ENCODE measurements at places on chromosomes 2 and 18.

GRCh38 chr2:240952496-240953246 lies 45.7 kb upstream of the SNED1 start:
- DNase-seq = no peak

DNA sequence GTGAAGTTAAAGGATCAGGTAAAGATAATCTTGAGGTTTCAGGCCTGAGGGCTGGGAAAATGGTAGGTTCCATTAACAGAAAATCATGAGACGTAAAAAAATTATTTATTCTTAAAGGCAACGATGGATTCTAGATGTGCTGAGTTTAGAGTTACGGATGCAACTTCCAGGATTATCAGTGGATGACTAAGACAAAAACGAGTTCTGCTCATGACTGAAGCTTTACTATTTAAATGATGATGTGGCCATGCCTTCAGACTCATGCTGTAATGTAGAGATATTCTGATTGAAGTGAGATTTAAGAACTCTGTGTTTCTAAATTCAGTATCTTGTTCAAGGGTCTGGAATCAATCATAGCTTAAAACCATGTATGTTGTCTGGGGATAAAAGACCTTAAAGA lies 5.0 kb downstream of the TMEM237 start:
- no peak for DNase-seq

DNA sequence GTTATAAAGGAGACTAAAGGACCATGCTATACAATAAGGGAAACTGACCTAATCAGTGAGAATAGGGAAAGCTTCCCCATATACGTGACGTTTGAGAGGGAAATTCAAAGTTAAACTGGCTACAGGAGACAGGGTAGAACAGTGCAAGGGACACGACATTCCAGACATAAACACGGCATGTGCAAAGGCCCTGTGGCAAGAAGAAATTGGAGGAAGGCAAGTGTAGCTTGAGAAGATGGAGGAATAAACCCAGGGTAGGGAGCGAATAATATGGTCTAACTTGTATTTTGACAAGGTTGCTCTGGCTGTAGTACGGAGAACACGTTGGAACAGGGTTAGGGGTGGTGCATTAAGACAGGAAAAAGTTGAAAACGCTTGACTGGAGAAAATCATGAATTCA lies 49.8 kb upstream of the RIOK3 start:
- no peak for DNase-seq

- peak; percentile 76 for DNase-seq
Observed at GRCh38 chr2:70124983-70125480, 37.8 kb downstream of the PCBP1 start.

GRCh38 chr18:63169853-63170252 lies 149.7 kb downstream of the BCL2 start:
- DNase-seq = no peak

GRCh38 chr18:75408554-75409506 lies 18.7 kb downstream of the SMIM21 start:
- no peak for DNase-seq

- DNase-seq = no peak
Observed at GRCh38 chr2:190235551-190236075, 84.0 kb downstream of the HIBCH start.

DNA sequence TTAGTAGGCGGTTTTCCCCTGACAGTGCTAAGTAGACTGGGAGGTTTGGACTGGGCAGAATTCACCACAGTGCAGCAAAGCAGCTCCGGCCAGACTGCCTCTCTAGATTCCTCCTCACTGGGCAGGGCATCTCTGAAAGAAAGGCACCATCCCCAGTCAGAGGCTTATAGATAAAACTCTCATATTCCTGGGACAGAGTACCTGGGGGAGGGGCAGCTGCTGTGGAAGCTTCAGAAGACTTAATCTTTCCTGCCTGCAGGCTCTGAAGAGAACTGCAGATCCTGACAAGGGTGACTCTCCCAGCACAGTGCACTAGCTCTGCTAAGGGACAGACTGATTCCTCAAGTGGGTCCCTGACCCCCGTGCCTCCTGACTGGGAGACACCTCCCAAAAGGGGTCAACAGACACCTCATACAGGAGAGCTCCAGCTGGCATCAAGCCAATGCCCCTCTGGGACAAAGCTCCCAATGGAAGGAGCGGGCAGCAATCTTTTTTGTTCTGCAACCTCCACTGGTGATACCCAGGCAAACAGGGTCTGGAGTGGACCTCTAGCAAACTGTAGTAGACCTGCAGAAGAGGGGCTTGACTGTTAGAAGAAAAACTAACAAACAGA lies 266.8 kb upstream of the CRIM1 start:
- no peak for DNase-seq

DNA sequence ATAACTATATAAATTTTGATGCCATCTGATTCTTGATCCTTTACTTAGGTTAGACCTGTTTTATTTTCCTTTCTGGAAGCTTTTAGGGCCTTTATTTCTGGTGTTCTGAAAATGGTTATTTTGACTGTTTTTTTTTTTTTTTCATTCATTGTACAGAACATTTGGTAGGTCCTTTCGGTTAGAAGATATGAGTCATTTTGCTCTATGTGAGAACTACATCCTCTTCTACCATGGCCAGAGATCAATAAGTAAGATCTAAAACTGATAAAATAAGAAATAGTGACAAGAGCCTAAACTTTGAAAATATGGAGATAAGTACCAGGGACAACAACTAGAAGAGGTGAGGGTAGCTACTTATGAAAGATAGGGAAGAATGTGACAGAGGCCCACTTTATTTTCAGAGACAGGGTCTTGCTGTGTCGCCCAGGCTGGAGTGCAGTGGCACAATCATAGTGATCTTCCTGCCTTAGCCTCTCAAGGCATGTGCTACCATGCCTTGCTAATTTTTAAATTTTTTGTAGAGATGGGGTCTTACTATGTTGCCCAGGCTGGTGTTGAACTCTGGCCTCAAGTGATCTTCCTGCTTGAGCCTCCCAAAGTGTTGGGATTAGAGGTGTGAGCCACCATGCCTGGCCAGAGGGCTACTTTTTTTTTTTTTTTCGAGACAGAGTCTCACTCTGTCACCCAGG lies 66.5 kb downstream of the EIF2AK3 start:
- no peak for DNase-seq

DNA sequence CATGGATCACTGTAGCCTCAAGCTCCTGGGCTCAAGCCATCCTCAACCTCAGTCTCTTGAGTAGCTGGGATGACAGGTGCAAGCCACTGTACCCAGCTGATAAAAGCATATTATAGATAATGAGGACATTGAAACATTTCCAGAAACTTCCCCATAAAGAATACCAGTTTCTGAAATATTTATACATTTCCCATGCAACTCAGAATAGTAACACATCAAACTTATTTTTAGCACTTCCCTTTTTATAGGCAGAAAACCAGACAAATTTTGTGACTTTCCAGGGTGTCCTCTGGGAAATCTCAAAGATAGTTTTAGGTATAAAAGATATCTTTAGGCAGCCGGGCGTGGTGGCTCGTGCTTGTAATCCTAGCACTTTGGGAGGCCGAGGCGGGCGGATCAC lies 25.1 kb upstream of the DPYSL5 start:
- no peak for DNase-seq

- no peak for DNase-seq
Observed at GRCh38 chr2:23721454-23721826, 205.5 kb downstream of the ATAD2B start.

DNA sequence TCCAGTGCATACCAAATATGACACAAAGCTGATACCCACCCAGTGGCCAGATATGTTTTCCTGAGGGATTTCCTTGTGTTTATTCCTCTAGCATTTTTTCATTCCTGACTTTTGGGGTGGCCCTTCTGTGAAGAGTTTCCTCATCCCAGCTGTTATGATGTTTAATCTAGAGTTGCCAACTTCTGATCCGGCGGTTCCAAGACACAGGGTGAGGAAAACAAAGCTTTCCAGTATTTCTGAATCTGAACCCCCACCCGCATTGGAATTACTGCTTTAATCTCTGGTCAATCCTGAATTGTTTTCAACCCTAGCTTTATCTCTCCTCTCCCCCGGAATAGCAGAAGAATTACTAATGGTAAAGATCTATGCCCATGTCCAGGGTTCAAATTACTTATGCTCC lies 39.2 kb upstream of the PNPT1 start:
- DNase-seq = no peak

- DNase-seq = no peak
Observed at GRCh38 chr2:24903161-24904103, 16.6 kb downstream of the ADCY3 start.

- DNase-seq = no peak
Observed at GRCh38 chr2:201854221-201854801, 48.0 kb downstream of the CDK15 start.

- DNase-seq = no peak
Observed at GRCh38 chr2:2993172-2993692, 384.4 kb downstream of the EIPR1 start.

DNA sequence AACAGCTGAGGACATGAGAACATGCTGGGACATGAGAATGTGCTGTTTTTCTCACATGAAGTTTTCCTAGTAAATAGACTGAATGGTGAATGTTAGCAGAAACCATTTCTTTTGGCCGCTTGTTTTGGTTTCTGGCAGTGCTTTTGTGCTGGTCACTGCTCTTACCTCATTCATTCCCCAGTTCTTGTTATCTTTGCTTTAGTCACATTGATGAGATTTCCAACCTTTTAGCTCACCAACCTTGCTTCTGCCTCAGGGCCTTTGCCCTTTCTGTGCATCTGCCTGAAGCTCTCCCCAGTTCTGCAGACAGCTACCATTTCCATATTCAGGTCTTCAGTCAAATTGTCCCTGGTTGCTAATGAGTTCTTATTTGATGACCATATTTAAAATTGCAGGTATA lies 91.6 kb downstream of the PTPRM start:
- DNase-seq = no peak

- no peak for DNase-seq
Observed at GRCh38 chr2:120586507-120587278, 149.0 kb upstream of the GLI2 start.

DNA sequence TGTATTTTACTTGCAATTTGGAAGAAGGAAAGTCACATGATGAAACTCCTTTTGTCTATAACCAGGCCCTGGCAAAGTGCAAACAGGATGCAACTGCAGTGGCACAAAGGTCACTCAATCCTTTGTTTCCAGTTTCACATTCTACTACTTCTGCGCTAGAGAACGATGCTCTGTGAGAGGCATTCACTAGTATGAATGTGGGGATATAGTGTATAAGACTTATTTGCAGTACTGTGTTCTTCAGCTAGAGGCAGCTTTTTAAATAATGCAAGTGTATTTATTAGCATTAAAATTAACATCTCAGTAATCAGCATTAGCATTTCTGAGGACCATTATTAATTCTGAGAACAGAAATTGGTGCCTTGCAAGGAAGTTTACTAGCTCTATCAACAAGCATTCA lies 68.9 kb downstream of the PRPF40A start:
- DNase-seq = peak; percentile 30

GRCh38 chr2:68908392-68908970 lies 37.3 kb upstream of the BMP10 start:
- peak; percentile 96 for DNase-seq

DNA sequence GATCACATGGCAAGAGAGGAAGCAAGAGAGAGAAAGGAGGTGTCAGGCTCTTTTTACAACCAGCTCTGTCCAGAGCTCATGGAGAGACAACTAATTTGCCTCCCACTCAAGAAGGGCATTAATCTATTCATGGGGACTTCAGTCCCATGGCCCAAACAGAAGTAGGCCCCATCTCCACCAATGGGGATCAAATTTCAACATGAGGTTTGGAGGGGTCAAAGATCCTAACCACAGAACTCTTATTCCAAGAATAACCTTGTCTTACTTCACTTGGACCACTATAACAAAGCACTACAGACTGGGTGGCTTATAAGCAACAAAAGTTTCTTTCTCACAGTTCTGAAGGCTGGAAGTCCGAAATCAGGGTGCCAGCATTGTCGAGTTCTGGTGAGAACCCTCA lies 31.8 kb downstream of the GRB14 start:
- DNase-seq = no peak

DNA sequence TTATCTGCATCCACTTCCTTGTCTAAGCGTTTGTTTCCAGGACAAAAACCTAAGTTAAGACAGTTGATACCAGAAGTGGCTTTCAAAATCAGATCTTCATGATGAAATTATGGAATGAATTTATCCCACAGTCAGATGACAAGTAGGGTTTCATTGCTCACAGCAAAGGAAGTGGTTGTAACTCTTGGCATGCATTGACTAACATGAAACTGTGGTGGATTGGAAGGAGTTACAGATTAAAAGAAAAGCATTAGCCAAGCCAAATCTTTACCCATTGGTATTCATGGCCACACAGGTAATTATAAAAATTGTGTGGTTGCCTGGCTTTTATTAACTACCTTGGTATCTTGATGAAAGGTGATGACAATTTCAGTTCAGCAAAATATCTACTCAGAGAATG lies 438.0 kb upstream of the NXPH2 start:
- no peak for DNase-seq

GRCh38 chr18:58209326-58209725 lies 165.3 kb downstream of the NEDD4L start:
- DNase-seq = no peak

- DNase-seq = no peak
Observed at GRCh38 chr2:195696012-195696411, 39.0 kb downstream of the SLC39A10 start.

GRCh38 chr2:11711751-11712150 lies 34.7 kb upstream of the LPIN1 start:
- DNase-seq = no peak

GRCh38 chr2:241843321-241844065 lies 15.2 kb downstream of the PDCD1 start:
- no peak for DNase-seq

GRCh38 chr2:20291106-20291564 lies 59.5 kb downstream of the PUM2 start:
- DNase-seq = peak; percentile 89

- DNase-seq = no peak
Observed at GRCh38 chr2:6301426-6301825, 564.3 kb downstream of the CMPK2 start.

DNA sequence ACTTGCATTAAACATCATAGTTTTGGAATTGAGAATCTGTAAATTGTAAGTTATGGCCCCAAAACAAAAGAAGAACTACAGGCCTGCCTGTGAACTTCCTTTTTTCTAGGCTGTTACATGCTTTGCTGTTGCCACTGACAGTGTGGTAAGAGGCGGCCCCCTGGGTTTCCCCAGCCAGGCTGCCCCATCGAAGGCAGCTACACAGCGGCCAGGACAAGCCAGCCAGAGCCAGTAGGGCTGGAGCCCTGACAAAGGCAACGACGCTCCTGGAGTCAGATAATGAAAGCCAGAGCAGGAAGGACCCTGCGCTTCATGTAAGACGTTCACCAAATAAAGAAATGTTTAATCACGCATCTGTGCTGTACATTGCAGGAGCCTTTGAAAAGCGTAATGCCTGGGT lies 55.0 kb downstream of the ANKRD44 start:
- peak; percentile 82 for DNase-seq

- no peak for DNase-seq
Observed at GRCh38 chr2:19851116-19851695, 50.6 kb downstream of the TTC32 start.

All from hematopoietic multipotent progenitor cell treated with erythropoietin and hydrocortisone succinate and interleukin-3 and kit ligand, for 6 days (in vitro differentiated cells).